ENCODE measurements at places on chromosomes 11 and 22.

GRCh38 chr11:46278387-46279125 is 1.1 kb downstream of the CREB3L1 start:
- DNase-seq: no peak

DNA sequence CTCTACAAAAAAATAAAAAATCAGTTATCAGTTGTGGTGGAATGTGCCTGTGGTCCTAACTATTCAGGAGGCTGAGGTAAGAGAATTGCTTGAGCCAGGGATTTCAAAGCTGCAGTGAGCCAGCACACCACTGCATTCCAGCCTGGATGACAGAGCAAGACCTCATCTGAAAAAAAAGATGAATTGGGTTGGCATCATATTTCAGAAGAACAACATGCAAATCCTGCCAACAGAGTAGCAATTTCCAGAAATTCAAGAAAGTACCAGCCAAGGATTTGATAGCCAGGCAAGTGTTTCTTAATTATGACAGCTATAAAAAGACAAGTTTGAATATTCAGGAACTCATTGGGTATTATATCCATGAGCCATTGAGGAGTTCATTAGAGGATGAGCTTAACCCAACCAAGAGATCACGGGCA is 75.2 kb downstream of the USP47 start:
- DNase-seq: no peak

- no peak for DNase-seq
Measured at GRCh38 chr11:28259177-28259843, 151.1 kb downstream of the METTL15 start.

- no peak for DNase-seq
Measured at GRCh38 chr22:39233710-39234471, 10.9 kb downstream of the PDGFB start.

- no peak for DNase-seq
Measured at GRCh38 chr11:46207270-46207669, 70.2 kb upstream of the CREB3L1 start.

- peak; percentile 32 for DNase-seq
Measured at GRCh38 chr22:30392661-30393321, 4.0 kb upstream of the SEC14L2 start.
